ENCODE measurements at places on chromosomes 11 and 22.

DNA sequence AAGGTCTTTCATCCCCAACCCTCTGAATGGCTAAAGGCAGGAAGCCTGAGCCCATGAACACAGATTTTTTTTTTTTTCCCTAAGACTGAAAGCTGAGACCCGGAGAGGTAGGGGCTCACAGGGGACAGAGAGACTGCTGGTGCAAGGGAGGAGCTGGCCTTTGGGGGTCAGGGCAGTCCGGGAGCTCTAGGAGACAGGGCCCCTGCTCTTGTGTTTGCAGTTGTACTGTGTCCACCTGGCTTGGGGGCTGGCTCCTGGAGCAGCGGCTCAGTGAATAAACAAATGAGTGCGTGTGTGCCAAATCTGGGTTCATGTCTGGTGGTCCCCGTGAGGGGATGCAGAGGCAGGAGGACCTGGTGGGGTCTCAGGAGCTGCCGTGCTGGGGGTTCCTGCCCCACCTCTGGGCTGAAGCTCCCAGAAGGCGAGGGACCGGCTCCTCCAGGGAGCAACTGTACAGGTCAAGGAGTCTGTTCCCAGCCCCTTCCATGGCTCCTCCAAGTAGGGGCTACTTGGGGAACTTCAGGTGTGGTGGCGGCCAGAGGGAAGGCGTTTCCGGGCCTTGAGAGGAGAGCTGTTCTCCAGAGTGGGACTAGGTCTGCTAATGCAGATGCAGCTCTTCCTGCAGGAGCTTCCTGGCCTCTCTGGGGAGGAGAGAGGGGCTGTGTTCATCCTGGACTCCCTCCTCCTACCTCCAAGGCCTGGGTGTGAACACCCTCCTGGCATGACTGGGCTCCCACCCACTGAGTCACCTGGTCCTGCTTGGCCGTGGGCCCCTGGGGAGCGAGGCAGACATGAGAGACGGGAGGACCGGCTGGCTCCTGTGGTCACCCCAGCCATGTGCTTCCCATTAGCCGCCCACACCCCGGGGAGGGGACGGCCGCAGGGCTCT, 57.6 kb downstream of the FBXO7 start:
- no peak for DNase-seq

GRCh38 chr11:130146796-130147195, 12.8 kb upstream of the ST14 start:
- no peak for DNase-seq

- DNase-seq: no peak
Measured at GRCh38 chr11:14424096-14424495, 65.1 kb upstream of the RRAS2 start.

- peak; percentile 78 for DNase-seq
Measured at GRCh38 chr11:77411717-77412441, 62.0 kb downstream of the PAK1 start.

DNA sequence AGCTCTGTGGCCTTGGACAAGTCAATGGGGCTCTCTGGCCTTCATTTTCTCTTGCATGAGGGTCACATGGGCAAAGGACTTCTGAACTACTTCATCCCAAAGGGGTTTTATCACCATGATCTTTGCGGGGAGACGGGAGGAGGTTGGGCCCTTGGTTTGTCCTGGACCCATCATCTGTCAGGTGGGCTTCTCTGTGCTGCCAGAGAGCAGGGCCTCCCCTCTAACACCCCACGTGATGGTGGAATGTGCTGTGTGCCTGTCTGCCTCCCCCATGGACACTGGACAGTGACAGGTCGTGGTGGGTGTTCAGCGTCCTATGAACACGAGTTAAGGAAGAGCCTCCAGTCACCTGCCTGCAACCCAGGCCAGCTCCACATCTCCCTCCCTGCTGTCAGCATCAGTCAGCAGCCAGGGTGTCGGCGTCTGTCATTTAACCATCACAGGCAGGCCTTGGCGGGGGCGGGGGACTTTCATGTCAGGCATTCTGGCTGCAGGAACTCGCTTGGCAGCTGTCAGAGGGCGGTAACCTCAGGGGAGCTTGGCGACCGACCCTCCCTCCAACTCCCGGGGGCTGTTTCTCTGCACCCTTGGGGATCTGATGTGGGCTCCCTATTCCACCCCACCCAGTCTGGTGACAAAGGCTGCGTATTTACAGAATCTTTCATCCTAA, 2.6 kb upstream of the SUN2 start:
- peak; percentile 80 for DNase-seq

DNA sequence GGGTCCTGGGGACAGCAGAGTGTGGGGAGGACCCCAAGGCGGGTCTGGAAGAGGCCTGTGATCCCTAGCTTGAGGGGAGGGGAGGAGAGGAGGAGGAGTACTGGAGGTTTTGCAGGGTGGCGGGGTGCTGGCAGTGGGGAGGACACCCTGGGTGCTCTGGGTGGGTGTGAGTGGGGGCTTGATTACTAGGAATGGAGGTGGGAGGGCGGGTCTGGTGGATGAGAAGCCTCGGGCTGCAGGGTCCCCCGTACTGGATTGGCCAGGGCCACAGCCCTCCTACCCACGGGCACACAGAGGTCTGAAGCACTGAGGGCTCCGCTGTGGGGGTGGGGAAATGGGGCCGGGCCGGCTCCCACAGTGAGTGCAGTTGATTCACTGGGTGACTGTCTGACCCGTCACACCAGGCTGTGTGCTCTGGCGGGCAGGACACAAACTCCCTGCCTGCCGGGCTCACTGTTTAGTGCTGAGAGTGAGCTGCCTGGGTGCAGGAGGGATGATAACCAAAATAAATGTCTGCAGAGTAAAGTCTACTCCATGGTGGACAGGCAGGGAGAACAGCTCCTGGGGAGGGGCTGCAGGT, 114.2 kb downstream of the CACNA1I start:
- DNase-seq: no peak

DNA sequence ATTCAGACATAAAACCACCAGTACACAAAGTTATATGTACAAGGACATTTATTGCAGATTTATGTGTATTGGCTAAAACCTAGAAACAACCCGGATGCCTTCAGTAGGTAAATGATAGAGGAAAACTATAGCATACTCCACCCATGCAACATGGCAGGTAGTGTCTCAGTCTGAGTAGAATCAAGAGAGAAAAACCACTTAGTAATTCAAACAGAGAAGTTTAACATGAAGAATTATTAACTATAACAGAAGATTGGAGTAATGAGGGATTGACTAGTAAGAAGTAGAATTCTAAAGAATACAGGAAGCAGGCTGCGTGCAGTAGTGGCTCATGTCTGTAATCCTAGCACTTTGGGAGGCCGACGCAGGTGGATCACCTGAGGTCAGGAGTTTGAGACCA, 16.2 kb upstream of the SPTY2D1 start:
- DNase-seq: no peak

- no peak for DNase-seq
Measured at GRCh38 chr11:5274395-5274794, 4.7 kb upstream of the HBE1 start.

GRCh38 chr11:117823294-117823945, 1.1 kb downstream of the FXYD2 start:
- no peak for DNase-seq

- no peak for DNase-seq
Measured at GRCh38 chr11:1276866-1277615, 32.4 kb downstream of the TOLLIP start.

DNA sequence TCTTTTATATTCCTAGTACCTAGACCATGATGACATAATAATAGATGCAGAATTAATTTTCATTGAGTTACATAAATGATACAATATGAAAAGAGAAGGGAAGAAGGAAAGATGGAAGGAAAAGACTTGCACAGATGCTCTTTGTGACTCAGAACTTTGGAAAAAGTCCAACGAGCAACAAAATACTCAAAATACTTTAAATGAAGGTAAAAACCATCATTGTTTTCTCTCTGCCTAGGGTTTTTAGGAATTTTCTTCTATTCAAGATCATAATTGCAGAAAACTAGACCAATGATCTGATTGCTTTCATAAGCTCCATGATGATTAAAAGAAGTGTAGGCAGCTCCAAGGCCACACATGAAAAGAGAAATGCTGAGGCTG, 276.9 kb downstream of the KIRREL3 start:
- DNase-seq: no peak

- DNase-seq: no peak
Measured at GRCh38 chr11:69414773-69415187, 66.7 kb upstream of the LINC01488 start.

DNA sequence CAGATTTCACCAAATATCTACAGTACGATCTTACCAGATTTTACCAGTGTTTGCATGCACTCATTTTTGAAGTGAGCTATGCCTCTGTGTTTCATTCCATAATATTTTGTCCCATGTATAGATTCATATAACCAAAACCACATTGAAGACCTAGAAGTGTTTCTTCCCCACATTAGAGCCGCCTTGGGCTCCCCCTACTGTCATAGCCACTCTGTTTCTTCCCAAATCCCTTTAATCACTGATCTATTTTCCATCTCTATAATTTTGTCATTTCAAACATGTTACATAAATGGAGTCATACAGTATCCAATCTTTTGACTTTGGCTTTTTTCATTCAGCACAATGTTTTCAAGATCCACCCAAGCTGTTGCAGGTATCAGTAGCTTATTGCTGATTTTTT, 12.7 kb downstream of the MRGPRX3 start:
- no peak for DNase-seq

- DNase-seq: peak; percentile 56
Measured at GRCh38 chr22:20128902-20129746, 2.5 kb upstream of the ZDHHC8 start.

DNA sequence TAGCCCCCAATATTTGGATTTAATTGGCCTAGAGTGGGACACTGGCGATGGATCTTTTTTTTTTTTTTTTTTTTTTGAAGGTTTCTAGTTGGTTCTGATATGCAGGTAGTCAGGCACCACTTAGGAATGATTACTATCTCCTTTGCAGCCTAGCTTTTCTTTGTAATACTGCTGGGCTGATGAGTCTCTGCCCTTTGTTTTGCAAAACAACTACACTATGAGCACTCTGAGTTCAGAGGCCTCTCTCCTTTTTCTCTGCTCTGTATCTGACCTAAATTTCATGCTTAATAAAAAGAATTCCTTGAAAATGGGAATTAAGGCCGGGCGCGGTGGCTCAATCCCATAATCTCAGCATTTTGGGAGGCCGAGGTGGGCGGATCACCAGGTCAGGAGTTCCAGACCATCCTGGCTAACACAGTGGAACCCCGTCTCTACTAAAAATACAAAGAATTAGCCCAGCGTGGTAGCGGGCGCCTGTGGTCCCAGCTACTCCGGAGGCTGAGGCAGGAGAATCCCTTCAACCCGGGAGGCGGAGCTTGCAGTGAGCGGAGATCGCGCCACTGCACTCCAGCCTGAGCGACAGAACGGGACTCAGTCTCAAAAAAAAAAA, 1312.3 kb downstream of the FAM181B start:
- DNase-seq: no peak

GRCh38 chr22:38972558-38972957, 9.6 kb upstream of the APOBEC3B start:
- DNase-seq: no peak

GRCh38 chr11:104259121-104259610, 95.2 kb upstream of the PDGFD start:
- DNase-seq: no peak

DNA sequence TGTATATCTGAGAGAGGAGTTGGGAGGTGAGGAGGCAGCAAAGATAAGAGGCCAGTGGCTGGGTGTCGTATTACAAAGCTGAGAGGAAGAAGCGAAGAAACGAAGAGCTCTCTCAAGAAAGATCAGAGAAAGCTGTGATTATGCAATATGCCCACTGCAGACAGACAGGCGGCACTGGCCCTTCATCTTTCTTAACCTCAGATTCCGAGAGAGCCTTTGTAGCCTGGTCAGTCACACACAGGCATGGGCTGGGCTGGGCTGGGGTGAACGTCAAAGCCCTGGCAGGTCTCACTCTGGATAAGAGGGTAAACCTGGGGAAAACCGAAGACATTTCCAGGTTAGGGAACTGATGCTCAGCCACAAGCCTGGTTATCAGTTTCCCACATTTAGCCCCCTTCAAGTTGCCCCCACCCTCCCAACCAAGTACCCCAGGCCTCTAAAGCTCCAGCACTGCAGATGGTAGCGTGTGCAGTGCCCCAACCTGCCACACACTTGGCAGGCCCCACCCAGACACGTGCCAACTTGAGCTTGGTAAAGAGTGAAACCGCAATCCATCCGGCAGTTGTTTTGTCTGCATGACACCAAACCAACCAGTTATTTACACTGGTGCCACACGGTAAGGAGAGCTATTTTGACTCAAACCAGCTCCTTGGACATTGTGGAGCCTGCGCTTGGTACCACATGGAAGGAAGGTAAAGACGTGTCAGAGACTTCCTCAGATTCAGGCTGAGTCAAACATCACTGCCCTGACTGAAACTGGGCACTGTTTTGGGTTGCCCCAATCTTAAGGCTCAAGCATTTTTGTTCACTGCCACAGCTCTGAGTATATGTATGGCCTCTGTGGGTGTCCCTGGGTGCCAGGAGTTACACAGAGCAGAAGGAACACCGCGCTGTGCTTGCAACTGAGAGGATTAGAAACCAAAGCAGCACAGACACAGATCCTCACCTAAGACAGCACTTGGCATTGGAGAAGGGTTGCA, 135.9 kb downstream of the FDX1 start:
- no peak for DNase-seq
